Endothelial cell (in vitro differentiated cells): ENCODE measurements at places on chromosomes 7 and 10.

GRCh38 chr7:101220295-101220694 is 2.3 kb downstream of the ZNHIT1 start:
- H3K27ac ChIP-seq: no peak overlapping the region
- peaks cover 16% of the 10 kb centered on the region for H3K27me3 ChIP-seq
- no peak overlapping the region for H3K4me3 ChIP-seq
- peaks cover 18% of the 10 kb centered on the region for H3K36me3 ChIP-seq
- no peak for DNase-seq
- H3K4me1 ChIP-seq: peaks cover 18% of the 10 kb centered on the region

DNA sequence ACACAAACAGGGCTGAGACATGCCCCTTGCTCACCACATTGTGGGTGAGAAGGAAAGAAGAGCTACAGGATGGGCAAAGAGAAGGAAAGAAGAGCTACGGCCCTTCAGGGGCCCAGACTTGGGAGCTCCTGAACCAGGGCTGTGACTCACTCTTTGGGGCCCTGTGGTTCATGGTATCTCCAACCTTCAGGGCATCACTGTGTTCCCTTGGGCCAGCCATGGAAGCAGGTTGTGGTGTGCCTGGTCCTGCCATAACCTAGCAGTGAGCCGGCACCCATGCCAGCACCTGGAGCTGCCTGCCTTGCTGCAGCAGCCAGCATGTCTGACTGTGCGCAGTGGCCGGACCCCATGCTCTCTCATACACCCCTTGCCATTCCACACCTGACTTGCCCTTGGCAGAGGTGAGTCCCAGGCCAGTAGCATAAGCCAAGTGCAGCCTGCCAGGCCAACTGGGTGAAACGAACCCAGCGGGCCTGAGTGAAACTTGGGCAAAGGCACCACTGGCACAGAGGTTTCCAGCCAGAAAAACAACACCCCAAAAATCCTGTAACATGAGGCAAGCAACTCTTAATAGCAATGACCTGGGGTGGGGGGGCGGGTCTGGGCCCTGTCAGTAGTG is 89.0 kb upstream of the CACUL1 start:
- H3K27me3 ChIP-seq: peaks cover 4% of the 10 kb centered on the region
- H3K4me1 ChIP-seq: no peaks in the 10 kb centered on the region
- no peak for DNase-seq
- H3K4me3 ChIP-seq: no peak overlapping the region

GRCh38 chr7:116985575-116985974 is 32.3 kb downstream of the ST7 start:
- H3K27ac ChIP-seq: no peak overlapping the region
- peaks cover 25% of the 10 kb centered on the region for H3K4me1 ChIP-seq
- peaks cover 5% of the 10 kb centered on the region for H3K36me3 ChIP-seq

GRCh38 chr10:78890506-78890905 is 178.3 kb upstream of the ZMIZ1 start:
- no peak overlapping the region for H3K27ac ChIP-seq
- DNase-seq: no peak
- H3K4me3 ChIP-seq: no peak overlapping the region
- peaks cover 20% of the 10 kb centered on the region for H3K4me1 ChIP-seq
- H3K36me3 ChIP-seq: no peaks in the 10 kb centered on the region

DNA sequence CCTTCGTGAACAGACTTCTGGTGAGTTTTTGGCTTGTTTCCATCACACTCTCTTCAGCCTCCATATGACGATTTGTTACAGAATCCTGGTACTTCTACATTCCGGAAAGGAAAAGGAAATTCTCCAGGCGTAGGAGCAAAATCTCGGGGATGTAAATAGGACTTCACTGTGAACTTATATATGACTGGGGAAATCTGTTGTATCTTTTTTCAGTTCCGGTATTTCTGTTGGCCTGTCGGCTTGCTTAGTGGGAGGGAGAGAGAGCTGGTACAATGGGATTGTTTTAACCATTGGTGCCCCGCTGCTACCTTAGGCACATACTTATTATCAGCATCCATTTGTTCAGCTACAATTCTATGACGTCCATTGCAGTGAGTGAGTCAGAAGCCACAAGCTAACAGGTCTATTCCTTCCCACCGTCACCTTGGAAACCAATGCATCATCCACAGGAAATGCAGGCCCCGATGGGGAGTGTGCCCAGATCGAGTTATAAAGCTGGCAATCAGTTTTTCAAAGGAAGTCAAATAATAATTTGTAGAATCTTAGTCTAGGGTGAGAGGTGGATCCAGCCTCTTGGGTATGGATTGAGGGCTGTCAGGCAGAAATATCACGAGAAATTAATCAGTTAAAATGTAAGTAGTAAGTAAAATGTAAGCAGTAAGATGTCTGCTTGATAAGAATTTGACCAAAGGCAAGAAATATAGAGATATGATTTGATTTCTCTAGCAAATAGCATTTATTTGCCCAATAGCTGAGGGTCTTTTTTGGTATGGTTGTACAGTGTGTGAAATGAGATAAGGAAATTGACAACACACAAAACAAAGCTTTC is 92.0 kb upstream of the MKLN1 start:
- H3K4me3 ChIP-seq: no peak overlapping the region
- H3K27me3 ChIP-seq: no peaks in the 10 kb centered on the region
- H3K4me1 ChIP-seq: peaks cover 4% of the 10 kb centered on the region

DNA sequence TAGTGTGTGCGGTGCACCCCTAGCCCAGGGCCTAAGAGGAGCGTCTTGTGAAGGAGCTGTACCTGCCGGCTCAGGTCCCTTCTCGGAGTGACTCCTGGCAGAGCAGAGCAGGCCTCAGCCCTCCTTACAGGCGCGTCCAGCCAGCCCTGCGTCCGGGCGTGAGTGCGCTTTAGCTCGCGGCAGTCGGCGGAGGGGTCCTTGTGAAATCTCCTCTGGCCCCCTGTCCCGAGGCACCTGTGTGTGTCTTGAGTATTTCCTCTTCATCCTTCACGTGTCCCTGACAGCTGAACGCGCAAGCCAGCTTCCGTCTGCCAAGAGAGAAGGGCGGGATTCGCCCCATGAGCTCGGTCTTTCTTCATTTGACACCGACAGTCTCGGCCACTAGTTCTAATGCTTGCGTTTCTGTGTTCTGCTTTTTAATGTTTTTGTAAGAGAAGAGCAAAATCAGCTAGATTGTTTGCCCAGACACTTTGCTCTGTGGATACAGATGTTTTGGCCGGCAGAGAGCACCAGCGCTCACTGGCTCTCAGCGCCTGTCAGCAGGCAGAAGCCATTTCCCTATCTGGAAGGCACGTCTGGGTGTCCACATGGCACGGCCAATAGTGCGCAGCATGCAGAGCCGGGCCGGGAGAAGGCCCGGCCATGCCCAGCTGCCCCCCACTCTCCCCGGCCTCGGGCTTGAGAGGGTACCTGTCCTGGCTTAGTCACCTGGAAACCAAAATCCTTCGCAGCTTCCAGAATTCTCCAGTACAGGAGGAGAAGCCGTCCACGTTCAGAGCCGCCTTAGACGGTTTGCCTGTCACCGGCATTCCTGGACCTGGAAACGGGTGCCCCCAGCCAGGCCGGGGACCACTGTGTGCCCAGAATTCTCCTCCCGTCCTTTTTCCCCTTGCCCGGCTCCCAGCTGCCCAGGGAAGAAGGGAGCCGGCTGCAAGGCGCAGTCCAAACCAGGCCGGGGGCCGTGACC is 7.0 kb downstream of the GET4 start:
- H3K4me3 ChIP-seq: no peak overlapping the region
- H3K27me3 ChIP-seq: peaks cover 7% of the 10 kb centered on the region
- DNase-seq: no peak
- no peak overlapping the region for H3K27ac ChIP-seq
- peaks cover 6% of the 10 kb centered on the region for H3K4me1 ChIP-seq
- peaks cover 9% of the 10 kb centered on the region for H3K36me3 ChIP-seq

DNA sequence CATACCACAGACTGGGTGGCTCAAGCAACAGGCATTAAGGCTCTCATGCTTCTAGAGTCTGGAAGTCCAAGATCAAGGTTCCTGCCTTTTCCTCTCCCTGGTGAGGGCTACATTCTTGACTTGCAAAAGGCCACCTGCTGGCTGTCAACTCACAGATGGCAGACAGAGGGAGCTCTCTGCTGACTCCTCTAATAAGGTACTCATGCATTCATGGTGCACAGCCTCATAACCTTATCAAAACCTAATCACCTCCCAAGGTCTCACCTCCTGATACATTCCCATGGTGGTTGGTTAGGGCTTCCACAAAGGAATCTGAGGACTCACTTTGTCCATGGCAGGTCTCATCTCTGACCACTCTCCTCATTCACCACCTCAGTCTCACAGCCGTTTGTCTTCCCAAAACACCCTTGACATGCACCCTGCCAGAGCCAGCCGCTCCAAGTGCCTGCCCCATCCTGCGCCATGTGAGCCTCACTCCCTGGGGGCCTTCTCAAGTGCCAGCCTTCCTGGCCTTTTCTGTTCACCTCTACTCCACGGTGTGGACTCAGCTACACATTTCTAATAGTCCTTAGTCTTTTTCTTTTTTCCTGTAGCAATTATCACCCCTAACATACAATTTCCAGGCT is 400.3 kb upstream of the ADARB2 start:
- H3K27me3 ChIP-seq: peaks cover 5% of the 10 kb centered on the region
- no peaks in the 10 kb centered on the region for H3K36me3 ChIP-seq
- peaks cover 2% of the 10 kb centered on the region for H3K4me1 ChIP-seq
- no peak overlapping the region for H3K27ac ChIP-seq
- H3K4me3 ChIP-seq: no peak overlapping the region
- DNase-seq: peak; percentile 49

DNA sequence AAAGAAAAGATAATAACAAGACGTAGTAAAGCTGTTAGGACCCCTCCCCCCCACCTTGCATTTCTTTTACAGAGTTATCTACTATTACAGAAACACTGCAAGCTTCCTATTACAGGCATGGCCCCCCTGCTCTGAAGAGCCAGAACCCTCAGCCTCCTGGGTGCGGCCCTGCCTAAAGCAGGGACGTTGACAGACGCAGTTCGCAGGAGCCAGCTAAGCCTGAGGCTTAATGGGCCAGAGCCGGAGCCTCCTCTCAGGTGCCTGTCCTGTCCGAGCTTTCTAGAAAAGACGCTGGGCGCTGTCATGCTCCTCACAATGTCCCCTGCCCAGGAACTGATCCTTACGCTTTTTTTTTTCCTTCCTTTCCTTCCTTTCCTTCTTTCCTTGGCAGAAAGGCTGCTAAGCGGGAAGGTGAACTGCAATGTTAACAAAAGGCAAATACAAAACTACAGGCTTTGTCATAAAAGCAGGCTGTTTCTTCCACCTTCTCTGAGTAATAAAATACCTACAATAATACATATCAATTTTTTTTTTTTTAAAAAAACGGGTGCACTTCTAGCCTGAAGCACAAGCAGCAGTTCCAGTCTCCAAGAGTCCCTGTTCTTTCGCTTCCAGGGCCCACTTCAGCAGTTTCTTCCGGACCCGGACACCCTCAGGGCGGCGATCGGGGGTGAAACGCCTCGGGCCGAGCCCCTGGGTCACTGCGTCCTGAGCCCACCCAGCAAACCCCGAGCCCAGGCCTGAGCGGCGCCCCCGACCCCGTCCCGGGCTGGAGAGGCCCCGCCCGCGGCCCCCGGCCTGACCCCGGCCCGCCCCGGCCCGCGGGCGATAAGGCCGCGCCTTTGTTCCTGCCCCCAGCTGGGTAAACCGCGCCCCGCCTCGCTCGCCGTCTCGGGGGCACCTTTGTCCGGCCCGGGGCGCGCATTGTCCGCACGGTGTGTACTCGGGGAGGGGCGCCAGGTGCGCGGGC is 11.2 kb downstream of the MNX1 start:
- no peak overlapping the region for H3K27ac ChIP-seq
- no peak for DNase-seq
- H3K27me3 ChIP-seq: peaks cover 22% of the 10 kb centered on the region

GRCh38 chr7:155381852-155382801 is 75.8 kb upstream of the EN2 start:
- no peak overlapping the region for H3K4me3 ChIP-seq
- H3K27ac ChIP-seq: no peak overlapping the region
- no peak for DNase-seq

GRCh38 chr7:35727571-35727970 is 32.6 kb upstream of the HERPUD2 start:
- H3K4me1 ChIP-seq: peaks cover 4% of the 10 kb centered on the region
- no peak overlapping the region for H3K27ac ChIP-seq
- H3K4me3 ChIP-seq: no peak overlapping the region
- no peak for DNase-seq
- no peaks in the 10 kb centered on the region for H3K36me3 ChIP-seq

- no peak for DNase-seq
- no peak overlapping the region for H3K27ac ChIP-seq
- H3K4me1 ChIP-seq: no peaks in the 10 kb centered on the region
- H3K36me3 ChIP-seq: no peaks in the 10 kb centered on the region
- no peak overlapping the region for H3K4me3 ChIP-seq
Observed at GRCh38 chr7:28862595-28863272, 95.4 kb downstream of the TRIL start.

DNA sequence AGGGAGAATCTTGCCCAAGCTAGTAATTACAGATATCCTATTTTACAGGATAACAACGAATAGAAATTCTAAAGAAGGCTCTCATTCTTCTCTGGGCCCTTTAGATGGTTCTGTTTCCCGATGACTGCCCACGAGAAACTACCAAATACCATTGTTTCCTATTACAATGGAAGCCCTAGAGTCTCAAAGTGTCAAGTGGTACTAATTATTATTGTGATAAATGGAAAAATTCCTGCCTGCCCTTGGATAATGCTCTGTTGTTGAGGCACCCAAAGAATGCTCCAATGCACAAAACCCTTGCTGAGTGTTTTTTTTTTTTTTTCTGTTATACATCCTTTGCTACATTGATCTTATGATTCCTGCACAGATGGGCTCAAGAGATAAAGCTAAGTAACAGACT is 504.5 kb downstream of the XPNPEP1 start:
- no peak for DNase-seq
- no peak overlapping the region for H3K27ac ChIP-seq
- H3K4me1 ChIP-seq: peaks cover 17% of the 10 kb centered on the region
- no peaks in the 10 kb centered on the region for H3K27me3 ChIP-seq

DNA sequence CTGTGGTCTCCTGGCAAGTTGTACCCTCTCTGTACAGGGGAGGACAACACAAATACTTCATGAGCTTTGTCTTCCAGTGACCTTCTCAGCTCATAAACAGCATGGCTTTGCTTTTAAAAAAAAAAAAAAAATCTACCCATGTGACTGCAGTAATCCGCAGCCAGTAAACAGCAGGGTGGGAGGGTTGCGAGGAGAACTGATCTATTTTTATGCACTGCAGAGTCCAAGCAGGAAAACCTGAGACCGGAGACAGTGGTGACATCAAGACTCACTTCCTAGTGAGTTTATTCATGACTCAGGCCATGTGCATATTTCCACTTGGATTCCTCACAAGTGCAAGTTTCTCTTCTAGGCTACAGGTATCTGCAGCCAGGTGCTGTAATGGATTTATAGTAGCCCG is 127.9 kb downstream of the NRF1 start:
- no peak overlapping the region for H3K27ac ChIP-seq
- no peak overlapping the region for H3K4me3 ChIP-seq
- H3K36me3 ChIP-seq: peaks cover 3% of the 10 kb centered on the region
- H3K27me3 ChIP-seq: no peaks in the 10 kb centered on the region
- DNase-seq: no peak
- H3K4me1 ChIP-seq: no peaks in the 10 kb centered on the region

DNA sequence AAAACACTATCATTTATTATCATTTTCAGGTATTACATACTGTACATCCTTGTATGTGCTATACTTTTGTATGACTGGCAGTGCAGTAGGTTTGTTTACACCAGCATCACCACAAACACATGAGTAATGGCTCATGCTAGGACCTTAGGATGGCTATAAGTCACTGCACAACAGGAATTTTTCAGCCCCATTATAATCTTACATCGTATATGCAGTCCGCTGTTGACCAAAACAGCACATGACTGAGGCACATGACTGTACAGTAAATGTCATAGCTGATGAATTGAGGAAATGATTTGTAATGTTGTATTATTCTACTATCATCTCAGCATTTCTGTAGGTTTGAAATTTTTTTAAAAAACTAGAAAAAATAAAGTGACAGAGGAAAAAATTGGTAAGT is 38.6 kb downstream of the BPGM start:
- H3K27ac ChIP-seq: no peak overlapping the region
